GOT3 (cell line): ENCODE measurements at places on chromosomes 5 and 9.

- peak; percentile 1 for DNase-seq
Observed at GRCh38 chr9:28365728-28366127, 792.4 kb upstream of the C9orf72 start.

GRCh38 chr5:174559141-174559540 is 165.2 kb upstream of the MSX2 start:
- DNase-seq, result no peak

- no peak for DNase-seq
Observed at GRCh38 chr5:108276187-108277050, 105.5 kb downstream of the FBXL17 start.

DNA sequence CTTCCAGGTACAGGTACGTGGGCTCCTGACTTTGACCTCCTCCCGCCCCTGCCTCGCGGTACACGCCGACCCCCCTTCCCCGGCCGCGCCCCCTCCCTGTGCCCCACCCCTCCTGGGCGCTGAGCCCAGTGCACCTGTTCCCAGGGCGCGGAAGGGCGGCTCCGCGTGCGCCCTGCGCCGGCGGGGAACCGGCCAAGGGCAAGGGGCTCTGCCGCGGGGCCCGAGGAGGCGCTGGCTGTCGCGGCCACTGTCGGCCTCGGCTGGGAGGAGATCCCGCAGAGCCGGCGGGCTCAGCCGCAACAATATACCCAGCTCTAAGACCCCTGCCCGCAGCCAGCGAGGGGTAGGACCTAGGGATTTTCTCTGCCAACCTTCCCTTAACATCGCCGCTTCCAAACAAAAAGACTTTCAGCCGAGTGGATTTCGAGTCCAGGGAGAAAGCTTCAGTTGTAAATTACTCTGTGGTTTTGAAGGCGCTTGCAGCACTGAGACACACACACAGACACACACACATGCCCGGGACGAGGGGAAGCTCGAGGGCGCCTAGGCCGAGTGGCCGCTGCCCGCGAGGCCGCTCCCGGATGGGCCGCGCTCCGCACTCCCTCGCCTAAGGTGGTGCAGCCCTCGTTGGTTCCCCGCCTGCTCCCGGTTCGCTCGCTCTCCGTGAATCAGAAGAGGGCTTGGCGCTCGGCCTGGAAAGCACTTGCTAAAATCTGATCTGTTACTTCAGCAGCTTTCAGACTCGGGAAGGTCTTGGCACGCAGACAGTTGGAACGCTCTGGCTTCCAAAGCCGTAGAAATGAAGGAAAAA is 1.2 kb downstream of the FGF18 start:
- peak; percentile 39 for DNase-seq

DNA sequence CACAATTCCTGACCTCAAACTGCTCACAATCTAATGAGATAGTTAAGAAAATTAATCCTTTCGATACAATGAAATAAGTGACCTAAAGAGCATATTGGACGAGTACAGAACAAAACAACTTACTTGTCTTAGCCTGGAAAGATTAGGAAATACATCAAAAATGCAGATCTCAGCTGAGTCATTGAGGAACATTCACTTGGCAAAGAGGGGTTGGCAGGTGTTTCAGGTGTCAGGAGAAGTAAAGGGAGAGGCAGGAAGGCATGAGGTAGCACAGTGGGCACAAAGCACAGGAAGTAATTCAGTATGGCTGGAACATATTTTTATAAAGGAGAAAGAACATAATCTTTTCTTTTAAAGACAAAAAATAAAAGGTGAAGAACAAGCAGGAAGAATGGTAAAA is 628.8 kb upstream of the RGMB start:
- no peak for DNase-seq

DNA sequence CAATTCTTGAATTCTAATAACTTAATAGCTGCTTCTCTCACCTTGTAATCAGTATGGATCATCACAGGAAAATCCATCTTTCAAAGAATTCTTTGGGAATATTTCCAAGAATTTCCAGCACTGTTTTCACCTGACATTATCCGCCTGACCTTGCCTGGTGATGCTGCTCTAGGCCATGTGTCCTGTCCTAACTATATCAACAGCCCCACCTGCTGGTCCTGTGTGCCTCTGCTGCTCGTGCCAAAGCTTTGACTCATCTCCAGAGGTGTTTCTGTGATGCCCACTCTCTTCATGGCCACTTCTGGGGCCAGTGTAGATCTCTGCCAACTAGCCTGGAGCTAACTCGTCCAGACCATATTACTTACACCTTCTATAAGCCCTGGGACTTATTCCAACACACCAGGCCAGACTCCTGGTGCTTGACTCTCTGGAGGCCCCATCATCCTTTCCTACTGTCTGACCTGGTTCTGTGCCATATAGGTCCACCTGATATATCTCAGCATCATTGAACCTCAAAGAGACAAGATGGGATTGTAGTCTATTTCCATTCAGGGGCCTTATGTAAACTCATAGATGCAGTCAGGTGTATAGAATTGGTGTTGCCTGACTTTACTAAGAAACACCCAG is 67.5 kb upstream of the CKMT2 start:
- DNase-seq, result no peak

DNA sequence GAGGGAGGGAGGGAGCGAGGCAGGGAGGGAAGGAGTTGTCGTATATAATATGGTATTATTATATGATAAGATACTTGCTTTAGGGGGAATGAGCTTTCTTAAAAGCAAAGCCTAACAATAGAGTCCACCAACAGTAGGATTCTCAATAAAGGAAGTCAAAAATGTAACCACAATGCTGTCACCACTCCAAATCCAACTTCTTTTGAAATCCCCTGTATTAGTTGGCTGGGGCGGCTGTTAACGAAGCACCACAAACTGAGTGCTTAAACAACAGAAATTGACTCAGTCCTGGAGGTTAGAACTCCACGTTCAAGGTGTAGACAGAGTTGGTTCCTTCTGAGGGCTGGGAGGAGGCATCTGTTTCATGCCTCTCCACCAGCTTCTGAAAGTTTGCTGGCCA is 23.1 kb downstream of the GAS1 start:
- DNase-seq, result no peak

DNA sequence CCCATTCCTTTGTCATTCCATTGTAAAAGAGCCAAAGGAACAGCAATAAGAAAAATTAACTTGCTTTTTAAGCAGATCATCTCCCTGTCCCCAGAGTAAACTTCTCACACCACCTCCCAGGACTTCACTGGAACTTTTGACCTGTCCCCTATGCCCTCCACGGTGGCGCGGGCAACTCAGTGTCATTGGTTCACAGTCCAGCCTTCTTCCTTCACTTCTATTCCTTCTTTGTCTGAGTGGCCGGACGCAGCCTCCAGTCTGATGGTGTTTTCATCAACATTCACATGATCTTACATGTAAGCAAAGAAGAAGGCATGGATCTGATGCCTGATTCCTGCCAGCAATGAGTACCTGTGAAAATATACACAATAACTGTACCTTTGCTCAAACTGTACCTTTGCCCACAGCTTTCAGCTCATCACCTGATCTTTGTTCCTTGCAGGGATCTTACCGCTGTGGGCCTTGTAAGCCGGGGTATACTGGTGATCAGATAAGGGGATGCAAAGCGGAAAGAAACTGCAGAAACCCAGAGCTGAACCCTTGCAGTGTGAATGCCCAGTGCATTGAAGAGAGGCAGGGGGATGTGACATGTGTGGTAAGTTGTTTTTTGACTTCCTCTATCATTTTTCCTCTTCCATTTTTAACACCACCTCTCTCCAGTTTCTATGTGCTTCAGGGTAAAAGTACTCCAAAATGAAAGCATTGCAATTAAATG is 32.5 kb downstream of the THBS4 start:
- DNase-seq, result no peak

DNA sequence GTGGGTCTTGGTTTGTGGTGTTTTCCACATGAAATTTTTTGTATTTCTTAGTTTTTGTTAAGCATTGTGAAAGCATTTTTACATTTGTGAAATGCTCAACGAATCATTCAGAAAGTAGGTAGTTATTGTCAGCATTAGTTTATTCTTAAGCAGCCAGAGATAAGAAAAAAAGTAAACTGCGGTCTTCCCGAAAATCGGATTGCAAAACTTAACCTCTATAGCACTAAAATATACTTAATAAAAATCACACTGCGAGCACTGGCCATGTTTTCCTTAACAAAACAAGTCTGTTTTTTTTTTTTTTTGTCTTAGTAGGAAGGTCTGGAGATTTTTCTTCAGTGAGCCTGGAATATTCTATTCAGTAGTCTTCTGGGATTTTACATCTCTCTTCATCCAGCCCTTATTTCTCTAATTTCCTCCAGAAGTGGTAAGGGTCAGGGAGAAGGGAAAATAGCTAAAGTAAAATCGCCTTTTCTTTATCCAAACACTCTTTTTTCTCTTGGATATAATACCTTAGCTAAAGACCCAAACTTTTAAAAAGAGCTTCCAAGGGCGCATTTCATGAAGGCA is 289.9 kb downstream of the DMAC1 start:
- DNase-seq, result no peak

DNA sequence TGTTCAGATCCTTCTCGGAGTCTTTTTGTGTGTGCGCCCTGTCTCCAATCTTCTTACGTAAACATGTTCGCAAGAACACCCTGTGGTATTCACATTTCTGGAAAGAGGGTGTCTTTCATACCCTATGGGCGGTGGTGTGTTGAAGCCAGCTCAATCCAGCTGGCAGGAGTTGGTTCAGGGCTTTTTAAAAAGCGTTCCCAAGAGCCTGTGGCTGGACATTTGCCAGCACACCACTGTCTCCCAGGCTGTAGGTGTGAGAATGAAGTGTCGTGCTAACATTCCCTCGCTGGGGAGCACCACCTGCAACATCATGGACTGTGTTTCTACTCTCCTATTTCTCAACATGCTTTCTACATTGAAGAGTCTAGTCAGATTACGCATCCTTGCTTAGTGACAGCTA is 51.7 kb downstream of the S1PR3 start:
- DNase-seq, result no peak

DNA sequence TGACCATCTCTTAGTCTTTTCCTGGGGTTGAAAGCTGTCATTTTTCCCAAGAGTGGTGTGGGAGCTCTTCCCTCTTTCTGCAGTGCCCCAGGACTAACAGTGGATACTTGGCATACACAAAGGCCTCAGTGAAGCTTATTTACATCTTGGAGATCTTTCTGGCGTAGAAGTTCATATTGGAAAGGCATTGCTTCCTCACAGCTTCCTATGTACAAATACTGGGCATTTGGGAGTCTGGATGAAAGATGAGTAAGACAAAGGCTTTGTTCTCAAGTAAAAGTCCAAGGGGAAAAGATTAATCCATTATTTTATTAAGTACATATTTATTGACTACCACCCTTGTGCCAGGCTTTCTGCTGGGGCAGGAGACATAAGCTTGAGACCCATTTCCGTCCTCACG is 22.0 kb downstream of the MAP3K1 start:
- DNase-seq, result no peak

DNA sequence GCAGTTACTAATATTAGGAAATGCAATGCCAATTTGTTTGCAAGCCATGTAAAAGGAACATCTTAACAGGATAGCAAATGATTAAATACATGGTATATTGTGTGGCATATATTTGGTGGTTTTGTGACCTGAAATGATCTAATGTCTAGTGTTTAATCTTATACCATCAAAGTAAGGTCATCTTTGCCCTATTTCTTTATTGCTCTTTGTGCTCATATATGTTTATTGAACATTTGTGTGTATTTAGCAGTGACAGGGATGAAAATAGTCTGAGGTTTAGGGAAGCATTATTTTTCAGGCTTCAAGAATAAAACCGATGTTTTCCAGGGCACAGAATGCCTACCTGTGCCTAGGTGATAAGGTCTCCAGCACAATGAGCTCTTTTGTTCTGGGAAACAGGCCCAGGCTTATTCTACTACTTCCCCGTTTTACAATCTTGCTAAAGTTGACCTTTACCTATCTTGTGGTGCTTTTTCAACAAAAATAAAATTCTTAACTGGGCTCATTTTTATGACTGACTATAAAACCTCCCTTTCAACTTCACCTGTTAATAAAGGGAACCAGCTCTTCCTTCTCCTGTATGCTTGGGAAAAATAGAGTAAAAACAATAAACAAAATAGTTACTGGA is 105.6 kb upstream of the ANKH start:
- no peak for DNase-seq

- DNase-seq, result no peak
Observed at GRCh38 chr9:121736934-121737462, 85.6 kb downstream of the DAB2IP start.

DNA sequence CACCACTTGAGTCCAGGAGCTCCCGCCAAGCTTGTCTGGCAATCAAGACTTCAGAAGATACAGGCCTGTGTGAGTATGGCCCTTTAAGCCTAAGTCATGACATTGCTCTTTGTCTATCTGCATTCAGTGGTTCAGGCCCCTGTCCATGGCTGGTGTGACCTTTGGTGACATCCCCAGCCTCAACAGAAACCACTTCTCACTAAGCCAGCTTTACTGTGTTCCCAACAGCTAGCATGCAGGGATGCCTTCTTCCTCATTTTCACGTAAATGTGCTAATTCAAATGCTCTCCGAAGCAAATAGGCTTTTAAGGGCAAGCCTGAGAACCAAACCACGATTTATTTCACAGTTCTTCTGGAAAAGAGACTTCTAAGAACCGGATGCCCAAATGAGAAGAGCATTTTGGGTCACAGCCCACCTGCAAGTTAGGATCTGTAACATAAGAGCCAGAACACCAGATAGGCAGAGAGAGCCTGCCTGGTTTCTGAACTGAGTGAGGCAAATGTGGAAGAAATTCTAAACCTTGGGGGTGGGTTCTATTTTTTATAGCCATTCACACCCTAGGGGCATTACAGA is 14.9 kb downstream of the CD180 start:
- DNase-seq, result no peak

- no peak for DNase-seq
Observed at GRCh38 chr5:173330338-173331206, 2.4 kb upstream of the STC2 start.

- DNase-seq, result no peak
Observed at GRCh38 chr9:77965445-77966123, 66.0 kb downstream of the GNAQ start.

GRCh38 chr9:5922192-5922591 is 31.5 kb downstream of the MLANA start:
- DNase-seq, result no peak

GRCh38 chr5:174118823-174119467 is 73.4 kb downstream of the NSG2 start:
- DNase-seq, result no peak

- DNase-seq, result no peak
Observed at GRCh38 chr9:93830012-93830596, 125.1 kb downstream of the BARX1 start.

- DNase-seq, result no peak
Observed at GRCh38 chr9:109599131-109599530, 101.0 kb upstream of the PTPN3 start.

- DNase-seq, result no peak
Observed at GRCh38 chr5:143459433-143459832, 55.9 kb upstream of the NR3C1 start.

DNA sequence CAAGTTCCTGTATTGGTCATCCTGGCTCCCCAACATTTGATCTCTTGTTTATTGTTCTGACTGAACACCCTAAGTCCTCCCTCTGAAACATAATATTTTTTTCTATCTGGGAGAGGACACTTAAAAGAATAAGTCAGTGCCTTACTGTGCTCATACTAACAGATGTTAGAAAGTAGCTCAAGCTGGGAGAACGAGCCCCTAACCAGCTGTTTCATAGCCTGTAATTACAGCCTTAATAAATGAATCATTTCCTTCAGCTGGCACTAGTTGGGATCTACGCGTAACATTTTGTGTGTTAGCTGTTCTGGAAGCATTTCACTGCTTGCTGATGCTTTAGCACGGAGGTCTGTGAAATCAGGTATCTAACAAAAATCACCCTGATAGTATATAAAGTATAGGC is 345.9 kb upstream of the RIOK2 start:
- no peak for DNase-seq
